ENCODE measurements at places on chromosomes 3 and 15.

DNA sequence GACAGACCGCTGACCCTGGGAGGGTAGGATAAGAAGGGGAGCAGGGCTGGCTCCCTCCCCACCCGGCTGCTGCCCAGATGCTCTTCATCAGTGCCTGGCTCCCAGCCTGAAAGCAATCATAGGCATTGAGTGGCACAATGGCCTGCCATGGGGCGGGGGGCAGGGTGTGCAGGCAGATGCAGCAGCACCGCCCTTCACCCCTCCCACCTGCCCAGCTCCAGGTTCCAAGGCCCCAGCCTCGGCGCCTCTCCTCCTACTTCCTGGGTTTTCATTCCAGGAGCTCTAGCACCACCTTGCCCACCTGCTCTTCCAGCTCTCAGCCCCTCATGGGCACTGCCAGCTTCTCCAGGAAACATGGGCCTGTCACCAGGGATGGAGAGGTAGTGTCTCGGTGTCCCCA, 101.7 kb downstream of the MEGF11 start:
- peak; percentile 73 for DNase-seq

- DNase-seq = no peak
Observed at GRCh38 chr3:138465925-138466324, 31.5 kb downstream of the ESYT3 start.

GRCh38 chr15:62957130-62957529, 85.4 kb upstream of the TPM1 start:
- DNase-seq = no peak

DNA sequence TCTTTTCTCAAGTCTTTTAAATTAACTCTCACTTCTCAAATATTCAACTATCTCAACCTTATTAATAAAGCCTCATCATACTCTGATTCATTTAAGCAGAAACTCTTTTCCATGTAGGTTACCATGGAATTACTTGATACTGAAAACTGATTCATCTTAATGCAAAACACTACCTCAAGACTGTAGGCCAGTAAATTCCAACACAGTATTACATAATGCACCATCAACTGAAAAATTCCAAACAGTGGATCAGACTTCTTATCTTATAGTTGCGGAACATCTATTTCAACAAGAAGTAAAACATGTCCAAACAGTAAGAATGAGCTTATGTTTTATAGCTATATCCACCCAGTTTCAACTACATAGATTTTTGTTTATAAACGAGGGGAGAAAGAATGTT, 124.5 kb downstream of the PEAK1 start:
- DNase-seq = no peak

GRCh38 chr3:145070795-145071194, 1090.2 kb downstream of the PLOD2 start:
- DNase-seq = no peak

DNA sequence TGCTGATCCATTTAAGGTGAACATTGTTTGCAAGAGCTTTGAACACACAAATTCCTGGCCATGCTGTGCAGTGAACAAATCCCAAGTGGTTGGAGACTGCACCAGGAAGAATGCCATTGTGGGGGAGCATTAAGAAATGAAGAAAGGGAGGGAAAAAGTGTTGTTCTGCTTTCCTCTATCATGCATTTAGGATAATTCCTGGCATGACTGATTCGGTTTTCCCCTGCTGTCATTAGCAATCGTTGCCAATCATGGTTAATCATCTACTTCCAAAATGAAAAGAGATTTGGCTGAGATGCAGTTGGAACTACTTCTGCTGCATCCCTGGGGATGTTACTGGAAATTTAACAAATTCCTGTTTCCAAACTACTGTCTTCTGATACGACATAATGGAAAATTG, 73.7 kb upstream of the ZPLD1 start:
- DNase-seq = no peak

- DNase-seq = no peak
Observed at GRCh38 chr3:88225326-88226008, 75.7 kb downstream of the C3orf38 start.

- no peak for DNase-seq
Observed at GRCh38 chr3:185059766-185060165, 93.1 kb downstream of the C3orf70 start.

DNA sequence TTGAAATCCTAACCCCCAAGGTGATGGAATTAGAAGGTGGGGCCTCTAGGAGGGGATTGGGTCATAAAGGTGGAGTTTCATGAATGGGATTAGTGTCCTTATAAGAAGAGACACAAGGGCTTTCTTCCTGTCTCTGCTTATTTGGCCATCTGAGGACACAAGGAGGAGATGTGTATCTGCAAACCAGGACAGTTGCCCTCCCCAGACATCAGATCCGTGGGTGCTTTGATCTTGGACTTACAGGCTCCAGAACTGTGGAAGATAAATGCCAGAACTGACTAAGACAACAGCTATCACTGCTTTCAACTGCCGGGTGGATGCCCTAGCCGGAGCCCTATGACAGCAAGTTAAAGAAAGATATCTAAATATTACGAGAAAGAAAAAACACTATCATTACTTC, 94.4 kb downstream of the CHRNA7 start:
- no peak for DNase-seq

GRCh38 chr3:19250959-19251610, 102.8 kb downstream of the KCNH8 start:
- DNase-seq = no peak

DNA sequence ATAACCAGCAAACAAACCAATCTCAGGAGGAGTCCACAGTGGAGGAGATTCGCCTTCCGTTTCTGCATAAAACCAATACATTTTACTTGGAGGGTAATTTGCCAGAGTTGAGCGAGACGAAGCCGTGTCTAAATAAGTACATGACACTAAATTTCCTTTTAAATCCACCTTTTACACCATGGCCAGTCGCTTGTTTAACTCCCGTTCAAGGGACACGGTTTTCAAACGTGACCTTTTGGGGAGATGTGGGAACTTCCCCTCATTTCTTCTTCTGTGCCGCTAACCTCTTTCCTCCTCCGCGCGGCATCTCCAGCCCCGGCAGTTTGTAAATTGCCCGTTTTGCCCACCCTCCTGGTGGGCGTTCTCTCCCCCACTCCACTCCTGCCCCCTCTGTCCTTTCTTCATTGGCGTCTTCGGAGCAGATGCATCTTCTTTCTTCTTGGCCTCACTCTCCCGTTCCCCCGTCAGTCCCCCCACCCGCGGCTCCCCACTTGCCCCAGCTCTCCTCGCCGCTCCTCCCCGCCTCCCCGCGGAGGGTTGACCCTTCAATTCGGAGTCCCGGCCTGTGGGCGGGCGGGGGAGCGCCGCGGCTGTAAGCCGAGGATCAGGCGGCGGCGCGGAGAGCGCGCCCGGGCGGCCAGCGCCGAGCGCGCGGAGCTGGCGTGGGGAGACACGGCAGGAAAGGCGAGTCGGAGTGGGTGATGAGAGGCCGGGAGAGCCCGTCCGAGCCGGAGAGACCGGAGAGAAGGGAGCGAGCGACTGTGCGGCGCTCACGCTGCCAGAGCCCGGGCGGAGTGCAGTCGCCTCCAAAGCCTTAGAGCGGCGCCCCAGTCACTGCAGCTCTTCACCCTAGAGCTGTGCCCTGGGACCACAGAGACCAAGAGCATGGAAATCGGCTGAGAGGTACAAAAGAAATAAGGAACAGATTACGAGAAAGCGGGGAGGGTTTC, at the start of gene NLGN1:
Gene NLGN1, plus strand, starts transcription at position 584 of the 950 bp plus-strand sequence.
- DNase-seq = peak; percentile 90

- DNase-seq = no peak
Observed at GRCh38 chr3:59189526-59189925, 139.7 kb upstream of the CFAP20DC start.

DNA sequence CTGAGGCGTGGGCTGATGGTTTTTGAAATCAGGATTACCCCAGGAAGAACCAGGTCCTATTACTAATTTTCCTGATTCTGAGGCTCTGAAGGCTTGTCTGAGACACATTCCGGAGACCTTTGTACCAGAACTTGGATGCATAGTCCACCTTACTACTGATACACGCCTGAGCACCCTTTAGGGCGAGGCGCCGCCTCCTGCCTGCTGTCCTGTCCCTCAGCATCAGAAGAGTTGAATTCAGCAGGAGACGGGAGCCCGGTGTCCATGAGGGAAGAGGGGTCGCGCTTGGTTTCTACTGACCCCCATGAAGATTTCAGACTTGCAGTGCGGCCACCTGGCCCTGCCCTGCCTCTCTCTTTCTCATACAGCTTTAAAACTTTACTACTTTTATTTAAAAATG, 49.9 kb downstream of the KLF13 start:
- no peak for DNase-seq

DNA sequence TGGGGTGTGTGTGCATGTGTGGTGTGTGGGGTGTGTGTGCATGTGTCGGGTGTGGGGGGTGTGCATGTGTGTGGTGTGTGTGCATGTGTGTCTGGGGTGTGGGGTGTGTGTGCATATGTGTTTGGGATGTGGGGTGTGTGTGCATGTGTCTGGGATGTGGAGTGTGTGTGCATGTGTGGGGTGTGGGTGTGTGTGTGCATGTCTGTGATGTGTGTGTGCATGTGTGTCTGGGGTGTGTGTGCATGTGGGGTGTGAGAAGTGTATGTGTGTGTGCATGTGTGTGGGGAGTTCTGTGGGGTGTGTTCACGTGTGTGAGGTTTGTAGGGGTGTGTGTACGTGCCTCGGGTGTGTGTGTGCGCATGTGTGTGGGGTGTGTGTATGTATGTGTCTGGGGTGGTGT, 6.7 kb upstream of the OCA2 start:
- no peak for DNase-seq

GRCh38 chr3:23701716-23702597, 103.8 kb upstream of the UBE2E1 start:
- DNase-seq = no peak

- no peak for DNase-seq
Observed at GRCh38 chr15:29046977-29047376, 161.2 kb downstream of the APBA2 start.

GRCh38 chr3:81778678-81779182, 17.3 kb upstream of the GBE1 start:
- DNase-seq = no peak

Measured in right cardiac atrium (tissue), 5 donors.